Lower lobe of right lung (tissue), 2 donors: ENCODE measurements at places on chromosomes 2 and 18. TPM values are rescaled to one million over a fixed set of nuclear protein-coding genes. Genes with fewer than 3 reads are reported as not detected.

Gene TPO
- 0.21 TPM for total RNA-seq

Gene ELOA2
- total RNA-seq = not detected

Gene KANSL1L
- total RNA-seq = 34.4 TPM

Gene TTL
- total RNA-seq = 48.5 TPM

Gene C2orf81
- 10.0 TPM for total RNA-seq

Gene TEX44
- total RNA-seq = not detected

Gene CHST10
- 7.6 TPM for total RNA-seq

Gene IL1F10
- total RNA-seq = not detected

Gene MTCL1
- 7.9 TPM for total RNA-seq

Gene SNRPD1
- 29.3 TPM for total RNA-seq

Gene CABYR
- 1.2 TPM for total RNA-seq

Gene REEP1
- total RNA-seq = 6.9 TPM

Gene KCNIP3
- 2.6 TPM for total RNA-seq
